Foreskin keratinocyte (primary cell): ENCODE measurements at places on chromosomes 16 and 17. TPM values are rescaled to one million over a fixed set of nuclear protein-coding genes. Genes with fewer than 3 reads are reported as not detected.
A peak's percentile ranks its signal among the peaks of the same experiment; 100 is the strongest.

- no peak for DNase-seq
Observed at GRCh38 chr17:17180141-17180603, 26.0 kb downstream of the PLD6 start.

DNA sequence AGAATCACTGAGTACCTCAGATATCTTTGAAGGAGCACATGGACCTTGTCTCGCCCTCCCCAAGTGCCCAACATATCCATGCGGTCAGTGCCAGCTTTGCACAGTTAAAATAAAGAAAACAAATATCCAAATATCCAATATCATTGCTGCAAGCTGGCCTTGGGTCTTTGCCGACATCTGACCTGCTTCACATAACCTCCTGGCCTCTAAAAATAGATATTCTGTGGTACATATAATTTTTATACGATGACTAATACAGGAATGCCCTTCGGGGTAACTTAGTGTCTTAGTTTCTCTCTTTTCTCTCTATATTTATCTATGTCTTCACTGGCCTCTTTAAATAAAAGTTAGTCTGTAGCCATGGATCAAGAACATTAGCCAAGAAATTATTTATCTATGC, 67.8 kb downstream of the MAF start:
- DNase-seq = peak; percentile 16

GRCh38 chr17:78314683-78315354, 45.1 kb downstream of the SOCS3 start:
- DNase-seq = no peak

DNA sequence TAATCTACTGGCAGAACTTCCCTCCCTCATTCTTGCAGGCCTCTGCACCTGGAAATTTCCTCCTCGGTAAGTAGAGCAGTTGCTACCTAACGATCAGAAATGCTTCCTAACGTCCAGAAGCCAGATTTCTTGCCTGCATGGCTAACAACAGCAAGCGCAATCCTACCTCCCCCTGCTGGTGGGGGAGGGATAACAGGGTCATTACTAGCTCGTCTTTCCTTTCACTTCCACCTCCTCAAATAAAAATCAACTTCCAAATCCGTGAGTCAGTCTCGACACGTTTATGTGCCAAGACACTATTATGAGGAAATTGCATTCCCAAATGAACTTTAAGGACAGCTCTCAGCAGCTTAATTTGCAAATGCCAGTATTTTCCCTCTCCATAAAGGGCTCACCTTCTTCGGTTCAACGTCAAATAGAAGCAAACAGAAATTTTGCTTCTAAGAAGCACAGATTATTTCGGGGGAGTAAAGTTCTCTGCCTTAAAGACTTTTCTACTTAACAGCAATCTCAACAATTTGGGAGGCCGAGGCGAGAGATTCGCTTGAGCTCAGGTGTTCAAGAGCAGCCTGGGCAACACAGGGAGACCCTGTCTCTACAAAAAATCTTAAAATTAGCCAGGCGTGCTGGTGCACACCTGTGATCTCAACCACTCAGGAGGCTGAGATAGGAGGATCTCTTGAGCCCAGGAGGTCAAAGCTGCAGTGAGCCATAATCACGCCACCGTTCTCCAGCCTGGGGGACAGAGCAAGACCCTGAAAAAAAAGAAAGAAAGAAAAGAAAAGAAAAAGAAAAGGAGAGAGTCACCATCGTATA, 188.6 kb upstream of the PSMD7 start:
- DNase-seq = peak; percentile 46

GRCh38 chr16:85381738-85382592, 231.2 kb upstream of the GSE1 start:
- DNase-seq = no peak

GRCh38 chr17:68100000-68100641, 64.6 kb downstream of the KPNA2 start:
- no peak for DNase-seq

DNA sequence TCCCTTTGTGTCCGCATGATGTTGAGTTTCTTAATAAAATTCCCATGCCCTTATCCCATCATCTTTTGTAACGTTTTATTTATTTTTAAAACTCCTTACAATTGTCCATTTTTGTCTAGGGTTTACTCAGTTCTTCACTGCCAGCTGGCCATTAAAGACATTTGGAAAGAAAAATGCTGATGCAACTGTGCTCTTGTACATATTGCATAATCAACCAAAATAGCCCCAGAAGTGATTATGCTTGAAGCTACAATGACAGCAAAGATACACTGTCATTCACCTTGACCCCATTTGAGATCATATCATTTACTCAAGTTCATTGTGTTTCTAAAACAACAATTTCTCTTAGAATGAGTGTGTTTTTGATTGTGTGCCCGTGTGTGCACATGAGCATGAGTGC, 1074.6 kb upstream of the RBFOX1 start:
- no peak for DNase-seq

- no peak for DNase-seq
Observed at GRCh38 chr16:87830673-87831420, 38.5 kb downstream of the SLC7A5 start.

DNA sequence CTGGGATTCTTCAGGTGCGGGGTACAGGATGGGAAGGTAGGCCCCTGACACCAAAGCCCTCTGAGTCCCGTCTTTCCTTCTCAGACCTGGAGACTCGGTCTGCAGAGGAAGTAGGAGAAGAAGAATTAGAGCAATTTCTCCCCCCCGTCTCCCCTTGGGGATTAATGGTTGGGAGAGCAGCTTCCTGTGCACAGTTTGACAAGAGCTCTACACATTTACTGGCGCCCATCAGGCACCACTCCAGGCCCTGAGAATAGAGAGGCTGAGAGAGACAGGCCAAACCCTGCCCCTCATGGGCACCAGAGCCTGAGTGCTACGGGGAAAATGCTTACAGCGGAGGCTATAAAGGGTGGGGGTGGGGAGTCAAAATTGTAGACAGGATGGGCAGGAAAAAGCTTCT, 3.5 kb upstream of the C16orf74 start:
- DNase-seq = no peak

- no peak for DNase-seq
Observed at GRCh38 chr16:67463059-67463458, 17.9 kb downstream of the ATP6V0D1 start.

DNA sequence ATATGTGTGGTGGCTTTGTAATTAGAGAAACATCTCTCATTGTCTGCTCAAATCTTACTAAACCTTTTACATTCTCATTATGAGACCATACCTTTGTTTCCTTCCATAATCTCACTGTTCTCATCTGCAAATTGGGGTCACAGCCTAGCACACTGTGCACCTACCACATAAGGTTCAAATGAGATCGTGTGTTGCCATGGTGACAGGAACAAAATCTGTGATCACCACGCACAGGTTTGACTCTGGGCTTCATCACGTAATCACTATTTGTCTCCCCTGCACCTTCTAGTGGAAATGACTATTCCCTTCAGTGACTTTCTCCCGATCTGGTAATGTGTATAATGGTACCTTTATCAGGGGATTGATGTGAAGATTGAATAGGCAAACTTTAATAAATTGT, 26.1 kb downstream of the CDH8 start:
- DNase-seq = no peak

- DNase-seq = no peak
Observed at GRCh38 chr17:72931635-72932034, 160.9 kb downstream of the SLC39A11 start.

DNA sequence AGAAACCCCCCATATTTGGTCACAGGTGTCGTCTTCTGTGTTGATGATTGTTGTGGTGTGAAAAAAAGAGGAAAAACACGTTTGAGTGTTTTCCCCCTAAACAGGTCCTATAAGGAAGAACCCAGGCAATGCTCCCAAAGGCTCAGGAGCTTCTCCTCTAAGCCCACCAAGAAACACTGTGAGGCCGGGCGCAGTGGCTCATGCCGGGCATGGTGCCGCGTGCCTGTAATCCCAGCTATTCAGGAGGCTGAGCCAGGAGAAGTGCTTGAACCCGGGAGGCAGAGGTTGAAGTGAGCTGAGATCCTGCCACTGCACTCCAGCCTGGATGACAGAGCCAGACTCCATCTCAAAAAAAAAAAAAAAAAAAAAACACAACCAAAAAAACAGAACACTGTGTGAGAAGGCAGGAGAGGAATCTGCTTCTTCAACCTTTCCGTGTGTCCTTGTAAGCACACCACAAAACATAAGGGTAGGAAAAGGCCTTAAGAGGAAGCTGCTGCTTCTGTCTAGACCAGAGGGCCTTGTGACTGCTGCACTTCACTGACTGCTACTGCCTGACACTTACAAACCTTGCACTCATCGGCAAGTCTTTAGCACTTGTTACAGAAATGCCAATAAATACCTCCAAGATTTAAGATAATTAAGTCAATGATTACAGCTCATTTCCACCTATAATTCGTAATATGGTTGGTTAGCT, 9.3 kb downstream of the JPT1 start:
- DNase-seq = no peak

DNA sequence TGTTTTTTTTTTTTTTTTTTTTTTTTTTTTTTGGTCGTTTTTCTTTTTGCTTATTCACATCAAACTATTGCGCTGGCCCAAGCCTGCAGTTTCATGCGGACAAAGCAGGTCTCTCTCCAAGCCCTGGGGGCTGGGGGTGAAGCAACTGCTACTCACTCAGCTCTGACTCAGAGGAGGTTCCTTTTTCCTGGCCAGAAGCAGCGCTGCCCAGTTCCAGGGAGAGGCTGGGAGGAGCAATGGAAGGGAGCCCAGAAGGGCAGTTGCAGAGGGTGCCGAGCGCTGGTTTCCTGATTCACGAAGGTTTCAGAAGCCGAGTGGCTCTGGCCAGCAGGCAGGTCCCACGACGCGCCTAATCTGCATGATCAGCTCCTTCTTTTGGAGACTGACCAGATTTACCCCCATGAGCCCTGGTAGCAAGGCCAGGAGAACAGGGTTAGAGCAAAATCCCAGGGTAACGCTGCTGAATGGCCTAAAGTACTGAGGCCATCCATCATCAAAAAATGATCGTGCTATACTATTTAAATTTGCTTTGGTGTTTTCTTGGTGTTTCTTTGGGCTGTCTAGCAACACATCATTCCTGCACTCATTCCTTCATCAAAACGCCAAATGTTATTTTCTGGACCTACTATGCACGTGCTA, 144.7 kb upstream of the SOX9 start:
- DNase-seq = peak; percentile 93

MYL4 gene
- total RNA-seq = not detected in 2 replicates

CHAD gene
- total RNA-seq = not detected in 2 replicates

CACNA1G gene
- total RNA-seq = 0.20 and 0.28 TPM in 2 replicates

TNFRSF17 gene
- total RNA-seq = not detected in 2 replicates

HES7 gene
- 1.0 and 1.1 TPM in 2 replicates for total RNA-seq

SHCBP1 gene
- 28.8 and 37.1 TPM in 2 replicates for total RNA-seq

TERB1 gene
- total RNA-seq = 0.04 TPM in 1 of 2 replicates, not detected in the other
